CD4-positive, alpha-beta memory T cell (primary cell): ENCODE measurements at places on chromosomes 4 and X.

DNA sequence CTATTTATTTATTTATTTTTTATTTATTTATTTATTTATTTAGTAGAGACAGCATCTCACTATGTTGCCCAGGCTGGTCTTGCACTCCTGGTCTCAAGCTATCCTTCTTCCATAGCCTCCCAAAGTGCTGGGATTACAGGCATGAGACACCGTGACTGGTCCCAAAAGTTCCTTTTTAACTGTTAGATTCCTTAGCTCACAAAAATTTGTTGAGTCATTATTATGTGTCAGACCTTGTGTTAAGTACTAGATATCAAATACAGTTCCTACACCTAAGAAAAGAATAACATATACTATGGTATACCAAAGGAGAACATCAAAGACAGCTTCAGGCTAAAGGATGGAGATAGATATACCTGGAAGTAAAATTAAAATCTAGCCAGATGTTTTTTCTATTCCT lies 11.6 kb downstream of the FGA start:
- DNase-seq: no peak

GRCh38 chr4:68948044-68948743 lies 3.4 kb downstream of the UGT2A3 start:
- no peak for DNase-seq

GRCh38 chr4:40134206-40134917 lies 62.5 kb upstream of the RHOH start:
- DNase-seq: no peak

GRCh38 chr4:183995570-183995969 lies 90.5 kb downstream of the STOX2 start:
- DNase-seq: no peak

GRCh38 chrX:18995221-18995620 lies 11.3 kb upstream of the PHKA2 start:
- DNase-seq: no peak

- peak; percentile 79 for DNase-seq
Measured at GRCh38 chr4:38675146-38676121, 11.4 kb downstream of the KLF3 start.

- DNase-seq: no peak
Measured at GRCh38 chr4:165325732-165326512, 1.5 kb upstream of the MSMO1 start.

DNA sequence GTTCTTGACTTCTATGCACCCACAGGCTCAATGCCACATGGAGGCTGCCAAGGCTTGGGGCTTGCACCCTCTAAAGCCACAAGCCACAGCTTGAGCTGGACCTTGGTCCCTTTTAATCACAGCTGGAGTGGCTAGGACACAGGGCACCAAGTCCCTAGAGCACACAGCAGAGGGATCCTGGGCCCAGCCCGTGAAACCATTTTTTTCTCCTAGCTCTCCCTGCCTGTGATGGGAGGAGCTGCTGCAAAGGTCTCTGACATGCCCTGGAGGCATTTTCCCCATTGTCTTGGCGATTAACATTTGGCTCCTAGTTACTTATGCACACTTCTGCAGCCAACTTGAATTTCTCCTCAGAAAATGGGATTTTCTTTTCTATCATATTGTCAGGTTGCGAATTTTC lies 410.9 kb downstream of the GRID2 start:
- DNase-seq: no peak

GRCh38 chr4:85669204-85669603 lies 194.3 kb downstream of the ARHGAP24 start:
- no peak for DNase-seq

- DNase-seq: no peak
Measured at GRCh38 chr4:155400893-155401292, 24.1 kb upstream of the MAP9 start.

DNA sequence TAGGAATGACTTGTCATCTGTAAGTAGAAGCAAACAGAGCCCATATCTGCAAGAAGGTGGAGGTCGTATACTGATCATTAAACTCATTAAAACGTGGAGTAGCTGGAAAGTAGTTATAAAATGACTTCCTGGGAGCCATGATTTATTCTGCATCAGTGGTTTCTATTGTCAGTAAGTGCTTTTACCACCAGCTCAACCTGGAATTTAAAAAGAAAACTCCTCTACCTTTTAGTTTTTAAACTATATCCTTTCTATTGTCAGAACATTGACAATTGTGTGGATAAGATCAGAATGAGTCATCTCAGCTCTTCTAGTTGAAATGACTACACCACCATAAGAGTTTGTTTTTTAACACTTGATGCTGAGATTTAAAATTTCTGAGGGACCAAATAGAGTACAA lies 651.2 kb upstream of the GALNT7 start:
- DNase-seq: no peak

- DNase-seq: peak; percentile 14
Measured at GRCh38 chr4:152937336-152938236, 1.5 kb downstream of the FHDC1 start.

DNA sequence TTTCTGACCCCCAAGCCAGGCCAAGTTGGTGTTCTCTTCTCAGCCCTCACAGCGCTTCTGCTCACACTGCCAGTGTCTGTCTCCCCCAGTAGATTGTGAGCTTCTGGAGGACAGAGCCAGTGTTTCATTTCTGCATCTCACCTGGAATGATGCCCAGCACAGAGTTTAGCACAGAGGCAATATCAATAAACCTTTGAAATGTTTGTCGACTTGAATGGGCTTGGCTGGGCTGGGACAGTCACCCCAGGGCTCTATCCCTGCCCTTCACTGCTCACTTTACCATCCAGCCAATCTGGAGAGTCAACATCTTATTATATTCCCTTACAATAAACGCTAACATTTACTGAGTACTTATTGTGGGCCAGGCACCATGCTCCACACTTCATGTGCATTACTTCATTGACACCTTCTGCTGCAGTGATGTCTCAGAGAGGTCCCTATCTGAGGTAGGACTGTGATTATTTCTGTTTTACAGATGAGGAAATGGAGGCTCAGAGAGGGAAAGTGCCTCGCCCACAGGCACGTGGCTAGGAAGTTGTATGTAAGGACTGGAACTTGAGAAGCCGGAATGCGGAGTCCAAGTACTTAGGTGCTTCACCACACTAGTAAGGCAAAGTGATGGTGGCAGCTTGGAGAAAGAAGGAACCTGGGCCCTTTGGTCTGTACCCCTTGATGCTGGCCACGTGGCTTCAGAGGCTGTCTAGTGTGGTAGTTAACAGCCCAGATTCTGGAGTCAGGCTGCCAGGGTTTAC lies 19.5 kb downstream of the EFNB1 start:
- DNase-seq: no peak

GRCh38 chr4:146577111-146577510 lies 55.4 kb upstream of the SLC10A7 start:
- DNase-seq: no peak

GRCh38 chrX:78116766-78117165 lies 12.7 kb downstream of the PGK1 start:
- no peak for DNase-seq

GRCh38 chr4:68368691-68369131 lies 18.8 kb upstream of the YTHDC1 start:
- no peak for DNase-seq

GRCh38 chr4:37023504-37023903 lies 221.0 kb upstream of the NWD2 start:
- no peak for DNase-seq

- no peak for DNase-seq
Measured at GRCh38 chr4:6534618-6535328, 40.2 kb upstream of the MAN2B2 start.

GRCh38 chrX:9873952-9874351 lies 87.7 kb downstream of the SHROOM2 start:
- peak; percentile 30 for DNase-seq

GRCh38 chr4:6126971-6127745 lies 73.2 kb downstream of the JAKMIP1 start:
- DNase-seq: no peak

GRCh38 chr4:3530051-3530450 lies 2.2 kb downstream of the LRPAP1 start:
- no peak for DNase-seq

DNA sequence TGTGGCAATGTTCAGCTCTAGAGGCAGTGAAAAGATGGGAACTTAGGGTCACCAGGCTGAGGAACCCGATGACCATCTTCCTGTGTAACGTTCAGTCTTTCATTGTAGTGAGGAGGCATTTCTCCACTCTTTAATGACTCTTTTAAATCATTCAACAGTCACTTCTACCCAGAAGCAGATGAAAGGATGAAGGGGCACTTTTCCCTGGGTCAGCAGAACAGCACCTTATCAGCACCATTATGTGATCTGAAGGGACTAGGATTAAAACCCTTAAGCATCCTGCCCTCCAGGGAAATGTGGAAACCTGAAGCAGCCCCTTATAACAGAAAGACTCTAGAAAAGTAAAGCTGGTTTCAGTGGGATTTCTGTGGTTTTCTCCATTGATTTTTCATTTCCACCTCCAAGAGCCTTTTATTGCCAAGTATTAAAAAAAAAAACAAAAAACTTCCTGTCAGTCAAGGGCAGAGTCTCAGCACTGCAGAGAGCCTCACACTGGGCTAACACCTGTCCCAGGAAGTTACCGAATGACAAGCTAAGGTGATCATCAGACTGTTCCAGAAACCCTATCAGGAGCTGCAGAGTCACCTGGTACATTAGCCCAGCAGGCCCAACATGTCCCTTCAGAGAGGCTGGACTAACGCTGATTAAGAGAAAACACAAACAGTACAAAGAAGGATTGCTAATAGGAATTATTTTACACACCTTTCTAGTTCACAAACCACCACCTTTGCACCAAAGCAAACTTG lies 185.9 kb downstream of the SHROOM3 start:
- no peak for DNase-seq

GRCh38 chr4:94961420-94961819 lies 203.7 kb downstream of the BMPR1B start:
- DNase-seq: no peak

- DNase-seq: no peak
Measured at GRCh38 chrX:19017271-19017670, 33.4 kb upstream of the PHKA2 start.

DNA sequence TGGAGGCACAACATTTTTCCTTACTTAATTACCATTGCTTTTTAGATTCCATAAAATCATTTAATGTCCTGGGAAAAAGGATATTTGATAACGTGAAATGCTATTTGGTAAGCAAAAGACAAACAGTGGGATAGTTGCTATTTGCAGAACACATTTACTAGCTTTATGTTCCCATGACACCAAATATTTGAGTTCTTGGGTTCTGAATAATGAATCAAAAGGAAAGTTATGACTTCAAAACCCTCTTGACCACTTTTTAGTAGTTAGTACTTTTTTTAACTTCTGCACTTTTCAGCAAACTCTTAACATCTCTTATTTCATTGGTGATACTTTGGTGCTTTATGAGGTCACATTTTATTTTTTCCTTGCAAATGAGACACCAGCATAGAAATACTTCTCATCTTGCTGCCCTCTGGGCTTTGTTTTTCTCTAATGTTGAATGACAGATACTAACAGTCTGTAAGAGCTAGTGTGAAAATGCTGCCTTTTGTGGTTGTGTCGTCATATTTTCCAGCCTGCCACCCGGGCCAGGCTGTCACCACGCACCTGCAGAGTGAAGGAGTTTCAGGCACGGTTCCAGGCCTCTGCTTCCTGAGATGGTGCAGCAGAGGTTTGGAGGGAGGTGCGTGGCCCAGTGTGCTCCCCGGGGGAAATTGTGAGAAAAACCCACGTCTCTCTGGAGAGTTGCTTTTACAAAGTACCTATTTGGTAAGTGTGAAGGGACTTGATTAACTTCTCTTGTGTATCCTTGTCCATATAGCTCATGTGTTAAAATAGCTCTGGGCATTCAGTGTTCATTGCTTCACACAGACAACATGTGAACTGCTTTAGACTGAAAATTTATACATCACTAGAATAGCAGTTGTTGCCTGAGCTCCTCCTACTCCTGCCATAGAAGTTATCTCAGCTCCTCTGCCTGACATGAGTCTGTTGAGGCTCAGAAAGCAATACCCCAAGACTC lies 34.7 kb downstream of the MSL3 start:
- peak; percentile 43 for DNase-seq

GRCh38 chr4:146265950-146266490 lies 51.7 kb downstream of the REELD1 start:
- DNase-seq: no peak

GRCh38 chrX:142804085-142804484 lies 221.6 kb upstream of the SPANXN4 start:
- no peak for DNase-seq

- DNase-seq: peak; percentile 64
Measured at GRCh38 chrX:49079489-49080428, at the start of gene WDR45. WDR45 (minus strand) TSS chrX:49079887; CDS start chrX:49078095, 1,792 bp downstream.

DNA sequence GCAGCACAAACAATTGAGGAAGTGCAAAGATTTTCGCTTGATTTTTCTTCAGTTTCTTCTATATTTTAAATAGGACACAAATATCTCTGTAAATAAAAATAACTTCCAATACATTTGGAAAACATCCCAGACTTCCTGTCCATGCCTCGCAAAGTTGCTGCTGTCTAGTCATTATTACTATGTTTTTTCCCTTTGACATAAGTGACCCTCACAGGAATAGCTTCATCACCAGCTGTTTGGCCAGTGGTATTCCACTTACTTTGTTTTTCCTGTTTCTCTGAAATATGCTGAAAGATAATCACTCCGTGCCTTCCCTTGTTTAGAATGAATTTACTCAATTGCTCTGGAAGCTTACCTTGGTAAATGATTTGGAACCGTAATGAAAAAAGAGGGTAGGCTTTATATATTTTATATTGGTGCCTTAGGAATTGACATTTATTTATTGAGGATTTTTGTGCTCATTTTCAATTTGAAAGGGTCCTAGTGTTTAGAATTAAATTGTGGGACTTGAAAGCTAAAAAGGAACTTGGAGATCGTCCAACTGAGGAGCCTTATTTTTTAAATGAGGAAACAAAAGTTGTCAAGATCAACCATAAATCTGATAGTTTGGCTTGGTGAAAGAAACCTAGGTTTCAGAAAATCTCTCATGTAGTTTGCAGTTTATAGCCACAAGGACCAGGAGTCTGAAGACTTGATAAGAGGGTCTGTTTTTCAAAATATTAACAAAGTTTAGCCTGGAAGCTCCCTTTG lies 65.6 kb downstream of the CDKL5 start:
- DNase-seq: no peak

- no peak for DNase-seq
Measured at GRCh38 chr4:118994030-118994429, 105.4 kb downstream of the SYNPO2 start.

DNA sequence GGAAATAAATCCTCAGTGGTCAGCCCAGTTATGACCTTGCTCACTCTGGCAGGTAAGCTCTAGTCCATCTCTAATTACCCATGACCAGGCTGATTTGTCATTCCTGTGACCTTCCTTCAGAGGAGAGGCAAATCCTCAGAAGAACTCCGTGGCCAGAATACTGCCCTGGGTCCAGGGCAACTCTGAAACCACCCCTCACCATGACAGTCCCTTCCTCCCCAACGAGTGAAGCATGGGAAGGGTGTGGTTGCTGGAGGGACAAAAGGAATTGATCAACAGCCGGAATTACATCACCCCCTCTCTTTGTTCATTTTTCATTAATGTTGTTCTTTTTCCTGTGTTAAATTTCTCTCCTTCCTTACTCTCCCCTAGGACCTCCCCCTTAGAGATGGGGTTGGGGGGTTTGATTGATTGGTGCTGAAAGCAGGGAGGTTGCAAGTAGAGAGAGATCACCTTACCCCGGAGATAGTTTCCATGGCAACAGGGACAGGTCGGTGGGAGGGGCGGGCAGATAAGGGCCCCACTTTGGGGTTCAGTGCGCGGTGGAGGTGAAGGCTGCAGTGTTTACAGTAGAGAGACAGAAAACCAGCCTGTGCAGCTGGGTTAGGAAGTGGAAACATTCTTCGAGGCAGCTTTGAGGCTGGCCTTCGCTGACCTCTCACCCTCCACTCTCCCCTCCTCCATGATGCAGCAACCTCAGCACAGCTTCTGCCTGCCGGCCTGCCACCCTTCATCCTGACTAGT lies 647.4 kb downstream of the BCOR start:
- DNase-seq: peak; percentile 6

- no peak for DNase-seq
Measured at GRCh38 chrX:97987979-97988378, 1104.3 kb downstream of the RPA4 start.
